ENCODE measurements at places on chromosomes 12 and 14.

DNA sequence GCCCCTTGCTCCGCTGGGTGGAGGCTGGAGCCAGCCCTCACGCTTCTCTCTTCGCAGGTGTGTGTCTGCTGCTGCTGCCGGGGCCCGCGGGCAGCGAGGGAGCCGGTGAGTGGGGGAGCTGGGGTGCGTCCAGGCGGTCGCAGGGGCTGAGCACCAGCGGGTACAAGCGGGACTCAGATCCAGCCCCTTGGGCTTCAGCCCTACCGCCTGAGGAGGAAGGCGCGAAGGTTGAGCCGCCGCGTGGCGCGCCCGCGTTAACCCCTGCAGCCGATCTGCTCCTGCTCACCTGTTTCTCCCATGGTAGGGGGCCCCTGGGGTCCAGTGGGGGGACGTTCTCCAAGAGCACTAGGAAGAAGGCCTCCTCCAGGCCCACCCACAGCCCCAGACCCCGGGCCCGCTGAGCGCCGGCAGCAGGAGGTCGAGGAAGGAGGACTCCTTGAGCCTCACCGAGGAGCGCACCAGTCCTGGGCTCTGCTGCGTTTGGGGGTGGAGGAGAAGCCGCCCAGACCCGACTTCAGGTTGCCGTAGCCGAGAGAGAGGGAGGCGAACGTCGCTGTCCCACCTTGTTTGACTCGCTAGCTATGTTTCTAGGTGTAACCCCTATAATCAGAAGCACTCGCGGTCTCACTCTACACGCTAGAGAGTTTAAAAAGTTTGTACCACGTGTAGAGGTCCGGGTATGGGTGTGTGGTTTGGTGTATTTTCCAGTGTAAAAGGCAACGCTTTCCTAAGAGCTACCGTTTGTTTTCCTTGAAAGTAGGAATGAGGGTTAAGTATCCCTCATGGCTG is 834 bp downstream of the COCH start:
- no peak for DNase-seq

DNA sequence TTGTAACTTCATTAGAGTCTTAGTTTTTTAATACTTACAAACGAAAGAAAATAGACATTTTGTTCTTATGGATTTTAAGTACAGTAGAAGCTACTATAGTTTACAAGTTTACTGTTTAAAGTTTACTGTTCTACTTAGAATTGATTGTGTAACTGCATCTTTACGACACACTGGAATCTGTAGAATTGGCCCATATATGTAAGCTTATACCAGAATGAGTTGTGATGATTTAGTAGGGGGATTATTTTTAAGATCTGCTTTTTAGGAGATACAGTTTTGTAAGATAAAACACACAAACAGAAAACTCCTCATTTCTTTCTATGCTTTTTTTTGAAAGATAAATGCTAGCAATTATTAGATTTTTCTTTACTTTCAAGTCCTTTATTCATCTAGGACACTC is 30.2 kb upstream of the NAV3 start:
- no peak for DNase-seq

DNA sequence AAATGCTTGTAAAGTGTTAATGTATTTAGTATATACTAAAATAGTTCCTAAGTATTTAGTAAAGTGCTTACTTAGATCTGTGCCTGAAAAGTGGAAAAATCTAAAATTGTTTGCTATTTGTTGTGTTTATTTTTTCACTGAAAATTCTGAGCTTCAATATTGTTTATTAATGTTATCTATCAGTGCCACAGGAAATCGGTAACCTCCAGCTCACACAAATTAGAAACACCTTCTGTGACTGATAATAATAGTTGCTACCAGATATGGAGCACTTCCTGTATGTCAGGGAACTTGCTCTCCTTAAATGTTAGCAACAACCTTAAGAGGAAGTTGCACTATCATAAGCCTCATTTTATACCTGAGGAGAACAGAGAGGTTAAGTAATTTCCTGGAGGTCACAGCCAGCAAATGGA is 723 bp upstream of the LRP10 start:
- no peak for DNase-seq

GRCh38 chr12:47790676-47791350 is 17.8 kb downstream of the SLC48A1 start:
- no peak for DNase-seq

DNA sequence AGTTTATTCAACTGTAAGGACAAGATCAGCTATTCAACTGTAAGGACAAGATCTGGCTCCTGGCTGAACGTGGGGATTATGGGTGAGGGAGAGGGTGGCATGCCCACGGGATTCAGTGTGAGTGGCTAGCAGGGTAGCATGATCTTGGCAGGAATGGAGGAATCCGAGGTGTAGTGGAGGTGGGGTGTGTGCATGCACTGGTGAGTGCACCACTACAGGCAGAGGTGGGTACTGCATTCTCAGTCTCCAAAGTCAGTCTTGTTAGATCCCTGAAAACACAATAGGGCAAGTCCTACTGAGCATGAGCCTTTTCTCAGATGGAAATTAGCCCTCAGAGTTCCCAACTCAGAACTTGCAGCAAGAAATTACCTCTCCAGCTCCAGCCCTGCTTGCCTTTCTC is 32.2 kb upstream of the DCD start:
- DNase-seq, result peak; percentile 4

DNA sequence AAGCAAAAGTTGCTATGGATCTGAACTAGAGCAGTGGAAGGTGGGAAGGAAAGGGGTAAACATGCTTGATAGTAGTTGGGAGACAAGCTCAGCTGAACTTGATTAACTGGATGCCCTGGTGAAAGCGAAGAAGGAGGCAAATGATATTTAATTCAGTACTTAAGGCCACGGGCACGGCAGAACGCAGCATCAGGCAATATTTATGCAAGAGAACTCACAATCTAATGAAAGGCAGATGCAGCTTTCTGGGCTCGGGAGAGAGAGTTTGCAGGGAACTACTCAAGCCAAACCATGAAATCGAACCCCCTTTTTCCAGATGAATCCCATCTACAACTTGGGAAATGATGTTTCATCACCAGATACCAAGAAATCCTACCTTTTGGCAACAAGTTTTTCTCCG is 3.5 kb upstream of the CNIH1 start:
- DNase-seq, result peak; percentile 56

- no peak for DNase-seq
Measured at GRCh38 chr12:117853600-117853999, 115.2 kb downstream of the KSR2 start.

DNA sequence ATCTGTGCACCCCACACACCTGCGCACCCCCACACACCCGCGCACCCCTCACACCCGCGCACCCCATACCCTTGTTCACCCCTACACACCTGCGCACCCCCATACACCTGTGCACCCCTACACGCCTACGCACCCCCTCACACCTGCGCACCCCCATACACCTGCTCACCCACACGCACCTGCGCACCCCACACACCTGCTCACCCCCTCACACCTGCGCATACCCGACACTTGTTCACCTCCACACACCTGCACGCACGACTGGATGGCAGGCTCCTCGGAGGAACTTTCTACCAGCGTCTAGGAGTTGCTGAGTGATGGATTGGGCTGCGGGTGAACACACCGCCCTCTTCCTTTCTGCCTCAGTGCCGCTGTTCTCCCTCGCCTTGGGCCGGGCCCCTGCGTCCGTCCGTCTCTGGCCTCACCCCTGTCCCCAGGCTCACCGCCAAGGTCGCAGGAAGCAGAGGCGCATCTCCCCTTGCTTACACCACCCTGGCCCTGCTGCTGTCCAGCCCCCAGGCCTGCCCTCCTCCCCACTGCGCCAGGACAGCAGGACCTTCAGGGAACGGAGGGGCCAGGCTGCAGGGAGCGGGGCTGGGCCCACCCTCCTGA is 20.7 kb upstream of the TMEM106C start:
- no peak for DNase-seq

DNA sequence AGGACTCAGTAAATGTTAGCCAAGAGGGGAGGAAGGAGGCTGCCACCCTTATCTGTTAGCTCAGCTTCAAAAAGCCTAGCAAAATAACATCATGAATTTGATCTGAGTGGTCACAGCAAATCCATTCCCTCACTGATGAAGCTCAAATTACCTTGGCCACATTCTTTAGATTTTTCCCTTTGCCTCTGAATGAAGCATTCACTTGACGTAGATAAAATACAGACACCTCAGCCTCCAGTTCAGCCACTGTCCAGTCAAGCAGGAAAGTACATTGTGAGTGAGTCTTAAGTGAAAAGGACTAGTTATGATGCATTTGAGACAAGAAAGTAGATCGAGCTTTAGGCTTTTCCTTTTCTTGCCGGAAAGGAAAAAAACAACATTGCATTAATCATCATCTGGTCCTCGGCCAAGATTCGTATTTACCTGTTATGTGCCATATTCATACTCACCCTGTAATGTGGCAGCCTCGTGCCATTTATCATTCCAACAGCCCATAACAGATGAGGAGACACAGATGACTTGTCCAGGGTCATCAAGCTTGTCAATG is 146.5 kb downstream of the ETV6 start:
- peak; percentile 71 for DNase-seq

DNA sequence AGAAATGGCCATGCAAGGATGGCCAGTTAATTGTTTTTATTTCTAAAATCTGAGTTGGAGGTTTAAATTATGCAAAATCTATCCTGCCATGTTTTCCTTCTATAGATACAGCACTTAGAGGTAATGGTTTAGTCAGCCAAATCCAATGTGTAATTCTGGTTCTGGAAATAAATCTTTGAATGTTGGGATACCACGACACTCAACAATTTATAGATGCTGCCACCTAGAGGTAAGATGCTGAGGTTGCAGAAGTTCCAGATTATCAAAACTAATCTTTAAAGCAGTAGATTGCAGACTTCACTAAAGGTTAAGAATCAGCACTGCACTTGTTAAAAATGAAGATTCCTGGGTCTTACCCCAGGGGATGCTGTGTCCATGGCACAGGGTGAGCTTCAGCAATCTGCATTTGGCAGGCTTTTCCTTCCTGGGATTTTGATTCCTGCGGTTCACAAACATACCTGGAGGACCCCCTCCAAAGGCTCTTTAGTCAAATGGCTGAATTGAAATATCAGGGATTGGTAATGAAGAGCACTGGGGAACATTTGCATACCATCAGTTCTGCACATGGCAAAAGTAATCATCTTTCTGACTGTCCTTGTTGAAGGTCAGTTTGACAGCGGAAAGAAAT is 53.4 kb upstream of the ANO4 start:
- peak; percentile 21 for DNase-seq

DNA sequence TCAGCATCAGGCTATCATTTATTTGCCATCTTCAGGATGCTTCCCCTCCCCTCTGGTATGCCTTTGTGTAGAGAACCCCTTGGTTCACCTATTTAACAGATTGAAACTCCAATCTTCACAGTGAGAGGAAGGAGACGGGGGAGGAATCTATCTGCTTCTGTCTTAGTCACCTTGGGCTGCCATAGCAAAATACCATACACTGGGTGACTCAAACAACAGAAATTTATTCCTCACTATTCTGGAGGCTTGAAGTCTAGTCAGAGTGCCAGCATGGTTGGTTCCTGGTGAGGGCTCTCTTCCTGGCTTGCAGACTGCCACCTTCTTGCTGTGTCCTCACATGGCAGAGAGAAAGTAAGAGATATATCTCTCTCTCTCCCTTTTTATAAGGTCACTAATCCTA is 13.5 kb upstream of the EML1 start:
- DNase-seq, result peak; percentile 84

GRCh38 chr12:108850854-108851573 is 6.4 kb downstream of the SSH1 start:
- DNase-seq, result peak; percentile 93

- DNase-seq, result peak; percentile 59
Measured at GRCh38 chr12:5796171-5796958, 148.7 kb downstream of the ANO2 start.

DNA sequence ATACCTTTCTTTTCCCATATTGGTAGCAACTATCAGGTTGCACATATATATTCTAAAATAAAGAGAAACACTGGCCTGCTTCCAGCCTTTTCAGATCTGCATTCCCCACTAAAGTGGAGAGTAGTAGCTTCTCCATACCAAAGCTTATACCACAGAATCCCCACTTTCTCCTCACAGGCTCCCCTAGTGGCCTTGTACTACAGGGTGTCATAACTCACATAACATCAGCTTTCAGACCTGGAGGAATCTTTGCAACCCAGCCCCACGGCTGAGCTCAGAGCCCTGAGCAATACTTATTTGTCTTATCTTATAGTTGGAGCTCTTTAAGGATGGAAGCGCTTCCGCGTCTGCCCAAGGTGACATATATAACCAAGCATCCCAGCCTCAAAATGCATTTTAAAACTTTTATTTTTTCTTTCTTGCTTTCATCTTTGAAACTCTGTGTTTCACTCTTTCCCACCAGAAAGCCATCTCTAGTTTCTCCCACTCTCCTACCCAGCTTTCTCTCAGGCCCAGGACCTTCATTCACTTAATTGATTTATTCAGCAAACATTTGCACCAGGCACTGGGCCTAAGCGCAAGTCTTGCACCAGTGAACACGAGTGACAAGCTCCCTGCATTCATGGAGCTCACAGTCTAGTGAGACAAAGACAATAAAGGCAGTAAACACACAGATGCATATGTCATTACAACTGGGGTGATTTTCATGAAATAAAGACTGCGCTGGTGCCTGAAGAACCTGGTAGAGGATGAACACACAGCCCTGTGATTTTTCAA is 254.7 kb downstream of the IPO8 start:
- peak; percentile 29 for DNase-seq

DNA sequence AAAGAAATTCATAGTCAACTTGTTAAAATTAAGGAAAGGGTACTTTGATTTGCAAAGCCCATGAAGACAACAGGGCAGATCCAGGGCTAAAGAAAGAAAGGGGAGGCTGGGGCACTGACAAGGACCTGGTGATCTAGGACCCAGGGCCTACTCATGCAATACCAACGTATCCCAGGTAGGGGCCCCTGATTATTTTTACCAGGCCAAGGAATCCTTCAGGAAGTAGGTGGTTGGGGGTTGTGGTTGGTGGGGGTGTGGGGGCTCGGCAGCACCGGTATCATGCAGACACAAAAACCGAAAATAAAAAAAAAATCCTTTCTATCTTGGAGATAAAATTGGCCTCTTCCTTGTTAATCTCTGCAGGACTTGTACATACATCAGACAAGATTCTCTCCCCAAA is 47.5 kb downstream of the GSC start:
- DNase-seq, result no peak

DNA sequence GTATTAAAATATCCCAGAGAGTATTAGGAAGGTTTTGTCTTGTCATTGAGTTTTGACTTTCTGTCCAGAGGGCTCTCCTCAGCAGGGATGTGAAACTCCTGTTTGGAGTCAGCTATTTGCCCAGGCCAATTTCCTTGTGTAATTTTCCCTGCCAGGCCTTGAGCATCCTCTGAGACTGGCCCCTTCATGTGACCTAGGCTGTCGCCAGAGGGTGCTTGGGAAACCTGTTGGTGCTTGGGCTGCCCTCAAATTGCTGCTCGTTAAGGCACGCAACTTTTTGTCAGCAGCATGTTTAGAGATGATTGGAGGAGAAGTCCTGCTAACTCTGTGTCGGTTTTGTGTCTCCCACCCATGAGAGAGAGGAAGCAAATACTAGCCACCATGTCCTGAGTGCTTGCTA is 39.1 kb downstream of the IQSEC3 start:
- no peak for DNase-seq

DNA sequence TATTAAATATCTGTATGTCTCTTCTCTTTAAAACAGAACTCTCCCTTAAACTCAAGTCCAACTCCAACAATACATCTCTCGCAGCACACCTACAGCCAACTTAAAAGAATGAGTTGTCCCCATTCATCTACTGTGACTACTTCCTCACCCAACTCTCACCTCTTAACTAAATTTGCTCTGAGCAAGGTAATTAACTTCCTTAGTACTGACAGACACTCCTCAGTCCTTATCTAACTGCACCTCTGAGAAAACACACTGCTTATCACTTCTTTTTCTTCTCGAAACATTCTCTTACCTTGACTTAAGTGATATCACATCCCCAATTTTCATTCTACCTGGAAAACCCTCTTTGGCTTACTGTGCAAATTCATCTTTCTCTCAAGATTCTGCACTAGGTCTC is 7.0 kb downstream of the ERGIC2 start:
- no peak for DNase-seq

Data from fibroblast of skin of right biceps (primary cell).